ENCODE measurements at places on chromosomes 7 and 10.

GRCh38 chr7:22182149-22182548 is 174.8 kb downstream of the RAPGEF5 start:
- no peak for DNase-seq

GRCh38 chr10:27628621-27629020 is 117.0 kb downstream of the MKX start:
- DNase-seq = no peak

GRCh38 chr7:123641901-123642300 is 13.8 kb upstream of the LMOD2 start:
- DNase-seq = no peak

DNA sequence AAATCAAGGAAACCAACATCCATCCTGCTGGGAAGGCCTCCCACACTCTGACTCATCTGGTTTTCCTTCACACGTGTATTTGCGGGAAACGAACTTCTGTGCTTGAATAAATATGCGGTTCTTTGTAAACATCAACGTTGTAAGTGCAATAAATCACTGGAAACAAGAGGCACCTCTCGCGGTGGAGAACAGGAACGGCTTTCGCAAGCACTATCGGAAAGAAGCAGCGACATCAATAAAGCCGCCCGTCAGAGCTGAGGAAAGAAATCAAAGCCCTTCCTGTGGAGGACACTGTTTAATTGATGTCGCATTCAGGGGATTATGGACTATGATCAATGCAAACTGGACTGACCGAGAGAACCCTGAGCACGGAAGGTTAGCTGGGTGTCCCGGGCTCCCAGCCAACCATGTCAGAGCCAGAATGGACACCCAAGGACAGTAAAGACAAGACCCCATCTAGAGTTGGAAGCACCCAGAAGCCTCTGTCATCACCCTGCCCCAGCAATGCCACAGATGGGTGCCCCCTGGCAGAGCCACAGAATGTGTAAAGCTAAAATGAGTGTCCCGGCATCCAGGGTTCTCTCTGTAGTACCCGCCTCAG is 37.6 kb downstream of the OAT start:
- no peak for DNase-seq

GRCh38 chr7:152185558-152185957 is 160.1 kb downstream of the GALNT11 start:
- DNase-seq = no peak

DNA sequence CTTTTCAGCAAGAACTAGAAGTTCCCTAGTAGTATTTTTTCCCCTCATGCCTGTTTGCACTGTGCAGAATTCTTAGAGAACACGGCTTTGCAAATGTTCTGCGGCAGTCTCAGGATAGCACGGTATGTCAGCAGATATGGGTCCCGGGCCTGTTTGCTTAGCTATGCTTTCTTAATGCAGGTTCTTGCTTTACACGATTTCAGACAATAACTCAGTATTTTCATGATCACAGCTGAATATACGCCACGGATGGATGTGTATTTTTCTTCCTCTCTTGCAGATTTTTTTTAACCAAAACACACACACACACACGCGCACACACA is 137.3 kb downstream of the HECW1 start:
- no peak for DNase-seq
